ENCODE measurements at places on chromosomes 5 and 9.

- no peak for DNase-seq
Measured at GRCh38 chr5:76838481-76839261, 11.1 kb upstream of the S100Z start.

GRCh38 chr9:35731415-35732184, 395 bp downstream of the TLN1 start:
- no peak for DNase-seq

DNA sequence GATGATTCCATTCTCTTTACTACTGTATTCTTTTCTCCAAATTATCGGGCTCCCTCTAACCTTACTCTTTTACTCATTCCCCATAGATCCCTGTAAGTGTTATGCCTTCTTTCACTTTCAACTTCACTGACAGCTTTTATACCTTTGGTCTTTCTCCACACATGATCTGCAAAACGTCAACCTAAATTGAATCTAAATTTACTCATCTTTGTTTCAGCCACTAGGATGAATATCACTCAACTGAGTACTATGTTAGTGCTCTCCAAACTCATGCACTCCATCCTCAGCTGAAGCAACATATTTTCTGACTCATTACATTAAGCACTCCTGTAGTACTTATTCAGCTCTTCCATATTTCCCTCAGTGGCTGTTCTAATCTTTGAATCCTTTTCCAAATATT, 133.4 kb downstream of the ADAMTS19 start:
- no peak for DNase-seq

- DNase-seq = no peak
Measured at GRCh38 chr5:142874540-142874939, 104.4 kb downstream of the ARHGAP26 start.

- no peak for DNase-seq
Measured at GRCh38 chr5:81425569-81425968, 31.6 kb upstream of the ACOT12 start.

DNA sequence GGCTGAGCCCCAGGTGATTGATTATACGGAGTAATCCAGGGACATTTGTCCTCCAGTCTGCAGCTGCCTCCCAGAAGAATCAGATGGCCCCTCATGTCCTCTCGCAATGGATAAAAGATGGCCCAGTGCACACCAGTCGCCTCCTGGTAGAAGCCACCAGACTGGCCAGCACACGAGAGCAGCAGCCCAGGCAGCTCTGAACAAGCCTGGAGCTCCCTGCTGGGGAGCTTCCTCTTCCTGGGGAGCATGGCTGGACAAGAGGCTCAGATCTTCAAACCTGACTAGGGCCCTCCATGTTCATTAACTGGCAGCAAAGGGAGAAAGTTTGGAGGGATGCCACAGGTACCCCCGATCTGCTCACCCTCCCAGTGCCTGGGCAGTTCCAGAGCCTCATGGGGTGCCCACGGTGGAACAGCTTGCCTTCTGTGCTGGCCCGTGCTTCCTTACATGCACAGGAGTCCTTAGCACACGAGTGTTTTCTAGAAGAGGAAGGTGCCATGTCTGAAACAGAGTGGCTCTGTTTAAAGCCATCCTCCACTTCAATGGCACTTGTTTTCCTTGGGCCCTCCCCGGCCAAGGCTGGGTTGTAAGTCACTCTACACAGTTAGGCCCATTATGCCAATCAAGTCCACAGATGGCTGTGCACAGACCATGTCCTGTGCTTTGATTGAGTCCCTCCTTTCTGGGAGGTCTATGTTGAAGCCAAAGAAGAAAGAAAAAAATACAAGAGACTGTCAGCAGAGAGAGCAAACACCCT, 75.6 kb downstream of the PRRT1B start:
- DNase-seq = no peak
